ENCODE measurements at places on chromosomes 11 and 22.

- peak; percentile 11 for DNase-seq
These were observed 34.4 kb upstream of the TRIM29 start for GRCh38 chr11:120172054-120172911.

- DNase-seq: no peak
These were observed 28.4 kb downstream of the TMPRSS5 start for GRCh38 chr11:113677685-113678084.

- no peak for DNase-seq
These were observed 315.2 kb upstream of the B3GAT1 start for GRCh38 chr11:134727204-134727603.

- no peak for DNase-seq
These were observed 1.0 kb downstream of the SYT12 start for GRCh38 chr11:67023957-67024353.

GRCh38 chr22:21762712-21763581 is 27.4 kb upstream of the YPEL1 start:
- no peak for DNase-seq

- peak; percentile 48 for DNase-seq
These were observed at the start of gene MORC2 for GRCh38 chr22:30968015-30968923. MORC2 (minus strand) TSS chr22:30968774; CDS start chr22:30967889, 885 bp downstream.

DNA sequence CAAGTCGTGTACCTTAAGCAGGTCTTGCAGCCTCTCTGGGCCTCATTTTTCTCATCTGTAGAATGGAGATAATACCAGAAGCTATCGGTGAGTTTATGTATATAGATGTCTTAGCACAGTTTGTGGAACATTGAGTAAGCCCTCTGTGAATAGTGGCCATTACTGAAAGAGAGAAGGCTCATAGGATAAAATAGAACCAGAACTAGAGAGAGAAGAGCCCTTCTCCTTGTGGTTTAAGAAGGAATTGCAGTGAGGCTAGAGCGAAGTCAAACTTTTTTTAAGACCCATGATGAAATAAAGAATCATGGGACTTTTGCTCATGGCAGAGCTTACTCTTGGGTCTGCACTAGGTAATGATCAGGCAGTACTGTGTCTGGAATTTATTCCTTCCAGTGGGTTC is 137.1 kb downstream of the TRIM44 start:
- DNase-seq: no peak

DNA sequence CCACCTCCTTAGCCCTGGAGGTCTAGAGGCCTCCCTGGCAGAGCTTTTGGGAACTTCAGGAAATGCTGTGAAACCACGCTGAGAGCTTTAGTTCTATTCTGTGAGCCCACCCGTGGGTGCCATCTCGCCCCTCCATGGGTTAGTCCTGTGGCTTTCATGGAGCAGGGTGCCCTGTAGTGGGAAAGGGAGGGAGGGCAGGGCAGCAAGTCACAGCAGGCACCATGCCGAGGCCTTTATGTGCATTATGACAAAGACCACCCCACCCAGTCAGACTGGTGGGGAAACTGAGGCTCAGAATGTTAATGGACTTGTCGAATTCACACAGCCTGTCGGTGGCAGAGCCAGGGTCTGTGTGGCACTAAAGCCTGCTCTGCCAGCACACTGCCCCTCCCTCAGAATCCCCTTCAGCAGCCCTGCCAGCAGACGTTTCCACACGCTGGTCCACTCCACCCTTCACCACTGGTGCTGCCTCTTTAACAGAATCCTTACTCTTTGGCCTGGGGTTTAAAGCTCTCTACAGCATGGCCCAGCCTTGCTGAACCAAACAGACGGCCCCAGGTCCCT is 13.4 kb downstream of the TMPRSS13 start:
- no peak for DNase-seq

GRCh38 chr22:45597460-45598192 is 74.0 kb upstream of the ATXN10 start:
- DNase-seq: peak; percentile 63

DNA sequence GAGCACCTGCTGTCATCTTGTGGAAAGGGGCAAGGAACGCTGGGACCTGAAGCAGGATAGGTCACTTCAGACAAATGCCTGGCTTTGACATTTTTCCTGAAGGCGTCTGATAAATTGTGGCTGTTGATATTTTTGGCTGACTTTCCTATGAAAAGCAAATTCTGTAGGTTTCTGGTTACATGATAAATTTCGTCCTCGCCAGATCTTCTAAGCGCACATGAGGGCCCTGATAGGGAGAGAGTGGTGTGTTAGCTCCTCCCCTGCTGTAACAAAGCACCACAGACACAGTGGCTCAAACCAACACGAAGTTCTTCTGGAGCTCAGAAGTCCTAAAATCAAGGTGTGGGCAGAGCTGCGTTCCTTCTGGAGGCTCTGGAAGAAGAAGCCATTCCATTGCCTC is 19.6 kb downstream of the APOL4 start:
- DNase-seq: no peak

DNA sequence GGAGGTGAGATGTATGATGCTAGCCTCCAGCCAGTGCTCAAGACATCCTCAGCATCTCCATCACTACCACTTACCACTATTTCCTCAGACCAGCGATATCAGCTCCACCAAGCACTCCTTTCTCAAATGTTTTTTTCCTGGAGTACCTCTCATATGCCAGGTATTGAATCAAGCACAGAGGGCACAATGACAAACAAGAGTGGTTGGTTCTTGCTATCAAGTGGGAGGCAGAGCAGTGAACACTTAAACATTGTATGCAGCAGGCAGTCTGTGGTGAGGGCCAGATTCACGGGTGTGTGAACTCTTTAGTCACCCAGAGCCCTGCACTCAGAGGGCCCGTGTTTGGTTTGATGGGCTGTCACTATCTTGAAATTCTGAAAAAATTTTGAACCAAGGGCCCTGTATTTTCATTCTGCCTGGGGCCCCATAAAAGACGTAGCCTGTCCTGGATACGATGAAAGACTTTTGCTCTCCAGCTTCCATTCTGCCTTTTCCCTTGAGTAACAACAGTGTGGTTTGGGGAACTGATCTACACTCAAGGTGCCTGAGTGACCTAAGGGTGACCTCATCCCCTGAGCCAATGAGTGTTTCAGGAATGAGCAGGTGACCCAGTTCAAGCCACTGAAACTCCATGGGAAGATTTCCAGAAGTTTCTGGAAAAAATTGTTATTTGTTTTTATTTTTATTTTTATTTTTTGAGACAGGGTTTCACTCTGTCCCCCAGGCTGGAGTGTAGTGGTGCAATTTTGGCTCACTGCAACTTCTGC is 348.4 kb upstream of the NARS2 start:
- no peak for DNase-seq

DNA sequence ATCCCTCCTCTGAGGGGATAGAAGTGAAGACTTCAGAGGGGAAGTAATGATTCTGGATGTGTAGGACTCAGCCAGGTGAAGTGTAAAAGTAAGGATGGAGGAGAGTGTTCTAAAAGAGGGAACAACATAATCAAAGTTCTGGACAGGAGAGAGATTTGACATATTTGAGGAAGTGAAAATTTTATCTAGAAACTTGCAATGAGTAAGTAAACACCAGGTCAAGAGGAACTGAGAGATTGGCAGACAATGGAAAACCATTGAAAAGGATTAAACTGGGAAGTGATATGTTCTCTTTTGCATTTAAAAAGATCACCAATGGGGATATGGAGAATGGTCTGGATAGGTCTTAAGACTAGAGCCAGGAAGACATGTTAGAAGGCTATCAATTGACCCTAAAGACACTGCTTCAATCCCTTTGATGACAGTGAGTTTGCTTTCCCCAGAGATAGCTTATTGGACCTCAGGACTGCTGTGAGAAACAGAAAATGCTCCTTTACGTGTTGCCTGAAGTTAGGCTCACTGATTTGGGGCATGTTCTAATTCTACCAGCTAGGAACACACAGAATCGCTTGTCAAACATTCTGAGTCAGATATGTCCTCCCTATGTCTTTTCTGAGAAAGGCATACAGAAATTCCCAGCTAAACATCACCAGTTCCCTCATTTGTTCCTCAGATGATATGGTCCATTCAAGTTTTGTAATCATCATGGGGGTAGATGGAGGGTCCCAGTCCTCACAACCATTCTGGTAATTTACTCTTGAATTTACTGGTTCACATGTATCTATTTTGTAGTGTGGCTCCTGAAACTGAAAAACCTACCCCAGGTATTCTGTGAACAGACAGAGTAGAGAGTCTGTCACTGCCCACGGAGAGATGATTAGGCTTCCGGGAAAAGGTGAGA is 144.9 kb downstream of the MAML2 start:
- DNase-seq: no peak

- no peak for DNase-seq
These were observed 35.5 kb upstream of the ST14 start for GRCh38 chr11:130124096-130124495.

GRCh38 chr11:75868990-75869389 is 54.0 kb downstream of the UVRAG start:
- no peak for DNase-seq

DNA sequence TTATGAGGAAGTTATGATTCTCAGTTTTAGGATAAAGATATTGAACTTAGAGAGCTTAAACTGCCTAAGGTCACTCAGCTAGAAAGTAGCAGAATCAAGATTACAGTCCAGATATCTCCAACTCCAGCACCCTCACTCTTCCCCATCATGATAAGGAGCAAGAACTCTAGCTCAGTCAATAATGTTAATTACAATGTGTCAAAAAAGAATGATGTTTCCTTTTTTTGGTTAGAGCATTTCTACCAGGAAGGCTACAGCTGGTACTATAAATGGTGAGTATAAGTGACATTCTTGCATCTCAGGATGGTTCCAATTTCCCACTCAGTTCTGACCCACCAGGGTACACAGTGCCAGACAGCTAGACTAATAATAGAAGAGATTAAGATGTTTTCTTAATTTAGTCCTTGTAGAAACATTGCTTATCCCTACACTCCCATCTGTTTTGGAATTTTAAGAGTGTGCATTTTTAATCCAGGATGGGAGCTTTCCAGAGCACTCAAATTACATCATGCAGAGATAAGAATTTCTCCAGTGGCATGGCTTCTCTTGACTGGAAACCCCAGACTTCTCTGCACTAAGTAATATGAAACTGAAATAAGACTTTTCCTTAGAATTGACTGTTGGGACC is 21.6 kb upstream of the BBOX1 start:
- DNase-seq: no peak

DNA sequence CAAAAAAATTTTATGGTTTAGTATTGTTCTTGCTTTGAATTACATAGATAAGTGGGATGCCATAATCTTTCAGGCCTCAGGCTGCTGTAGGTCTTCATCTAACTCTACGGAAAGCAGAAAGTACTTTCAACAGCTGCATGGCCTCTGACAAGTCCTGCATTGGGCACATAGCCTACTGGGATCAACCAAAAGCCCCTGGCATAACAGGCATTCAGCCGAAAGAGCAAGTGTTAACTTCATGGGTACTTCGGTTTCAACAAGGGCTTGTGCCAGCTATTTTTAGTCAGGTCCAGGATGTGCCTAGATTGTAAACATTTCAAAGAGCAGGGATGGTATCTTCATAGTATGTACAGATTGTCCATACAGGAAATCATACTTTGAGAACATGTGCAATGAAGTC is 3.1 kb downstream of the SLN start:
- no peak for DNase-seq

- no peak for DNase-seq
These were observed 1437.2 kb downstream of the TBC1D22A start for GRCh38 chr22:48199667-48200066.

DNA sequence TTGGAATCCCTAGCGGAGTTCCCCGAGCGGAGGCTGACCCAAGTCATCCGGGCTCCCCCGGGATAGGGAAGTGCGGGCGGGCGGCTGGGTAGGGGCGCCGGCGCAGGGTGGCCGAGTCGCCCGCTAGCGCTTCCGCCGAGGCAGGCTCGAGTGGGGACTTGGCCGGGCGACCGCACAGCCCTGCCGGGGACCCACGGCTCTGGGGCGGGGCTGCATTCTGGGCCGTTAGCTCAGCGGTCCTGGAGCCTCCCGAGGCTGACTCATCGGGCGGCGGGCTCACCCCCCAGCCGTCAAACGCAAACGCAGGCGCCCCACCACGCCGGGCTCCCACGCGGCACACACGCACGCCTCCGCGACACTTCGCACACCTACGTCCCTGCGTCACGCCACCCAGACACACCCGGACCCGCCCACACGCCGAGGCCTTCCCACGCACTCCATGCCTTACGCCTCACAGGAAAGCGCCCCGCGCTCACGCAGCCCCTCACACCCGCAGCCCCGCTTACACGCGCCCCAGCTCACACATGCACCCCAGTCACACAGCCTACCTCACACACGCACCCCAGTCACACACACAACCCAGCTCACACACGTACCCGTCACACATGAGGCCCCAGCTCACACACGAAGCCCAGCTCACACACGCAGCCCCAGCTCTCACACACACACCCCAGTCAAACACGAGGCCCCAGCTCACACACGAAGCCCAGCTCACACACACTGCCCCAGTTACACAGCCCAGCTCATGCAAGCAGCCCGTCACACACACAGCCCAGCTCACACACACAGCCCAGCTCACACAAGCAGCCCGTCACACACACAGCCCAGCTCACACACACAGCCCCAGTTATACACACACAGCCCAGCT is 1.2 kb downstream of the PHLDB1 start:
- no peak for DNase-seq

DNA sequence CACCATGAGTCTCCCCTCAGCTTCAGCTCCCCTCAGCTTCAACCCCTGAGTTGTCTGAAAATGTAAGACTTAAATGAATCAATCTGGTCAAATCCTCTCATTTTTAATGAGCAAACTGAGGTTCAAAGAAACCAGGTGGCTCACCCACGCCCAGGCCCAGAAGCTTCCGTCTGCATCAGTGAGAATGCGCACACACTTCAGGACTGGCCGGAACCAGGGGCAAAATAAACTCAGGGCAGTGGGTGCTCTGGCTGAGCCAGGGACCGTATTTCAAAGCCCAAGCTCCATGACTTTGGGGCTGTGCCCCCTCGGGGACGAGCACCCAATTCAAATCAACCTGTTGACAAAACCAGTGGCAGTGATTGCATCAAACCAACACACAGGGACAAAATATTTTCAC is 3.1 kb downstream of the SULT4A1 start:
- DNase-seq: no peak

DNA sequence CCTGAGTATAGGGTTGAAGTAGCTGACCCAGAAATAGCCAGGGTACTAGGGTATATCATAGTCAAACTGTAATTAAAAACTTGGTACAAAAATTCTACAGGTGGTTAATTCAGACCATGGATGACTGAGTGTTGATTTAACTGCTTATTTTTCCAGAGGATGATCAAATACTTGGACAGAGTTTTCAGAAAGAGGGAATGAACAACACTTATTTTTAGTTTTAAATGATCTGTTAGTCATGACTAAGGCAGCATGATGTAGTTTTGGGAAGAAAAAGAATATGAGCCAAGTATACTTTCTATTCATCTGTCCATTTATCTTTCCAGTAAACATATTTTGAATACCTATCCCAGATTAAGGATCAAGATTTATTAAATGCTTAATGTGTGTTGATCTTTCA is 19.8 kb upstream of the CCDC89 start:
- no peak for DNase-seq

GRCh38 chr22:36852056-36852973 is 8.5 kb upstream of the NCF4 start:
- no peak for DNase-seq

DNA sequence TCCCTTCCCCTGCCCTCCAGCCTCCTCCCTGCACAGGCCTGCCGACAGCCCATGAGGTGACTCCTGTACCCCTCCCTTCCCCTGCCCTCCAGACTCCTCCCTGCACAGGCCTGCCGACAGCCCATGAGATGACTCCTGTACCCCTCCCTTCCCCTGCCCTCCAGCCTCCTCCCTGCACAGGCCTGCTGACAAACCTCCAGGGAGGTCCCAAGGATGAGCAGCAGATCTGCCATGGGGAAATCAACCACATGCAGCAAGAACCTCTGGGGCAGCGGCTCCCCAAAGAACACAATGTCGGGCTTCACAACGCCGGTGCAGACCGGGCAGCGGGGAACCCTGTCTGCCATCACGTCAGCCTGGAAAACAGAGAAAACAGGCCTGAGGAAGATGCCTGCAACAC is 12.3 kb downstream of the SIRT3 start:
- no peak for DNase-seq
